ENCODE measurements at places on chromosomes 12 and 14.

DNA sequence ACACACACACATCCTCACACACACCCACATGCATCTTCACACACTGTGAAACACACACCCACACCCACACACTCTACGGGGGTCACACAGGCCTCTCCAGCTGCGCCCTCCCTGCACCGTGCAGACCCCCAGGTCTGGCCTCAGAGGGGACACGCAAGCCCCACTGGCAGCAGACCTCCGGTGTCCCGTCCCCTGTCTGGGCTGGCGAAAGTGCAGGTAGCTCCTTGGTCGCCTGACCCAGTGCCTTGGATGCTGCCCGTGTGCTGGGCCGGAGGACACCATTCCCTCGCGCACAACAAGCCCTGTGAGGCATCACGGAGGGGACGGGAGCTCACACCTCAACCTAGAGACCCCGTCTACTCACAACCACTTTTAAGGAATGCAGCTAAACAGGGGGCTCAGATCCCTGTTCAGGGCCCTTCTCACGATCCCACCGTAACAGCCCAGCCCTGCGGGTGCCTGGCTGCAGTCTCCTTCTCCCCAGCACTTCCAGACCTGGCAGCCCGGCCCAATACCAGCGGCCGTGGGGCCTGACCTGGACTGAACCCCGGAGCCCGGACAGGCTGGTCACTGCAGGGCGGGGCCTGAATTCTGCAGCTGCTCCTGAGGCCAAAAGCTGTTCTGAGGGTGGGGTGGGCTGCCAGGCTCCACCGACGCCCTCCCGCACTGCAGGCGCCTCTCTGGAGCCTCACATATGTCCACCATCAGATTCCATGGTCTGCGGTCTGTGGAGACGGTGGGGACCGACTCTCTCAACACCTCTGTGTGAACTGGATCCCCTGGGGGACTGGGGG lies 42.1 kb upstream of the FZD10 start:
- DNase-seq: no peak

DNA sequence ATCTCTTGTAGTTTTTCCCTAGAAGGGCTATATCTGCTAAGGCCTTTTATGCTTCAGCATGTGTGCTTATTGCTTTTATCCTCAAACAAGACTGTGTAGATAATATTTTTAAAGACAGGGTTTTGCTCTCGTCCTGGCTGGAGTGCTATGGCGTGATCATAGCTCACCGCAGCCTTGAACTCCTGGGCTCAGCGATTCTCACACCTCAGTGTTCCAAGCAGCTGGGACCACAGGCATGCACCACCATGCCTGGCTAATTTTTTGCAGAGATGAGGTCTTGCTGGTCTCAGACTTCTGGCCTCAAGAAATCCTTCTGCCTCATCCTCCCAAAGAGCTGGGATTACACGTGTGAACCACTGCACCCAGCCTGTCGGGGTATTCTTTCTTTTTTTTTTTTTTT lies 137.3 kb upstream of the SCAF11 start:
- no peak for DNase-seq

GRCh38 chr12:90460681-90461080 lies 494.3 kb downstream of the CCER1 start:
- no peak for DNase-seq

GRCh38 chr12:29238822-29239291 lies 89.8 kb downstream of the FAR2 start:
- no peak for DNase-seq

DNA sequence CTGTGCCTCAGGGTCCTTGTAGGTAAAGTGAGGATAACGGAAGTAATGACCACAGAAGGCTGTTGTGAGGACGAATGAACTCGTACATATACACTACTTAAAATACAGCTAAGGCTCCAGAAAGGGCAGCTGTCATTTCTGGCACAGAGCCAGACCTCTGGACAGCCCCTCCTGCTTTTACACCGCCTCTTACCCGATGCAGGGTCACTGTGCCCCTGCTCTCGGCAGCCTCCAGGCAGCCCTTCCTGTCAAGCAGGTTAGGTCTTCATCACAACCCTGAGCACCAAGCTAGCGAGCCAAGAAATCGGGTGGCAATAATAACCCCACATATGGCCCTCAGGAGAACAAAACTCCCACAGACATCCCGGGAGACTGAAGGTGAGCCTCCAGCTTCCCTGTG lies 8.5 kb downstream of the TMEM229B start:
- DNase-seq: no peak

- no peak for DNase-seq
Measured at GRCh38 chr14:100566586-100566985, 20.6 kb downstream of the BEGAIN start.

DNA sequence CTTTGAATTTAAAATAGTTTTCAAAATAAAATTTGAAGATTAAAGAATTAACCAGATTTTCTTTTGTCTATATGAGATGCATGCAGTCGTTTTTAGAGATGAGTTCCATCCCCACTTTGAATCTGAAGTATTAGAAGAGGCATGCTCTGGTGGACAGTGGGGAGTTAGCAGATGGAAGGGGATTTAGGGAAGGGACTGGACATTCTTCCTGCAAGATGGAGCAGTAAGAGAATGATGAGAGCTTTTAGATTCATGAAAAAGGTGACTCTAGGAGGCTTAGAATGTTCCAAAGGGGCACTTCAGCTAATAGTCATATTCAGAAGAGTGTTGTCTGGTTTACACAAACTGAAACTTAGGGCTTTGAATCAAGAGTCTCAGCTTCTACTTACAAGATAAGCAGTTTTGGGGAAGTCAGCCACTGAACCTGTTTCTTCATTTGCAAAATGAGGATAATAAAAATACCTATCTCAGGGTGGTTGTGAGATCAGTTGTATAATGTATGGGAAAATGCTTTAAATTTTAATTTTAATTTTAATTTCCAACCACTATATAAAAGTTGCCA lies 3.7 kb downstream of the ZBTB1 start:
- DNase-seq: peak; percentile 30

- DNase-seq: no peak
Measured at GRCh38 chr12:32819424-32819823, 63.7 kb upstream of the YARS2 start.

DNA sequence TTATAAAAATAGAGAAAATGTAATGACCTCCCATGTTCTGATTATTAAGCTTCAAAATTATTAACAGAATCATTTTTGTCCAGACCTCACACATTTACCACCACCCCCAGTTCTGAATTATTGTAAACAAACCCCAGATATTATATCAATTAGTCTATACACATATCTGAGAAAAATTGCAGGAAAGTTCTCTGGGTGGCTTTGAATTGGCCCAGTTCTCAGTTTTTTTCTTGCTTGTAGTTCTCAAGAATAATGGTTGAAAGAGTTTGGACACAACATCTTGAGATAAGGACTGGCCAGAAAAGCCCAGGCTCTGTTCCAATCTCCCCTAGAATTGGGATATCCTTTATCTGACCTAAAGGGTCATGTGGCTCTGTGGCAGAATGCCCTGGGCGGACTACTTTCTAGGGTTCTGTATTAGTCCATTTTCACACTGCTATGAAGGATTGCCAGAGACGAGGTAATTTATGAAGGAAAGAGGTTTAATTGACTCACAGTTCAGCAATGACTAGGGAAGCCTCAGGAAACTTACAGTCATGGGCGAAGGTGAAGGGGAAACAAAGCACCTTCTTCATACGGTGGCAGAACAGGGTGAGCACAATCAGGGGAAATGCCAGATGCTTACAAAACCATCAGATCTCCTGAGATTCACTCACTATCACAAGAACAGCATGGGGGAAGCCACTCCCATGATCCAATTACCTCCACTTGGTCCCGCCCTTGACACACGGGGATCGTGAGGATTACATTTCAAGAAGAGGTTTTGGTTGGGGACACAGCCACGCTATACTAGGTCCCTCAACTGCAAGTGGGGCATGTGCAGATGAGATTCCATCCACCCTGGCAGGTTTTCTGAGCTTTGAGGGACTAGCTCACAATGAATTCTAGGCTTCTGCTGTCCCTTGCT lies 1504.6 kb upstream of the FLRT2 start:
- no peak for DNase-seq

GRCh38 chr12:90627180-90627896 lies 327.6 kb downstream of the CCER1 start:
- no peak for DNase-seq

- DNase-seq: no peak
Measured at GRCh38 chr14:51825926-51826325, 34.5 kb upstream of the GNG2 start.

GRCh38 chr14:73666583-73666982 lies 21.8 kb downstream of the DNAL1 start:
- DNase-seq: no peak

DNA sequence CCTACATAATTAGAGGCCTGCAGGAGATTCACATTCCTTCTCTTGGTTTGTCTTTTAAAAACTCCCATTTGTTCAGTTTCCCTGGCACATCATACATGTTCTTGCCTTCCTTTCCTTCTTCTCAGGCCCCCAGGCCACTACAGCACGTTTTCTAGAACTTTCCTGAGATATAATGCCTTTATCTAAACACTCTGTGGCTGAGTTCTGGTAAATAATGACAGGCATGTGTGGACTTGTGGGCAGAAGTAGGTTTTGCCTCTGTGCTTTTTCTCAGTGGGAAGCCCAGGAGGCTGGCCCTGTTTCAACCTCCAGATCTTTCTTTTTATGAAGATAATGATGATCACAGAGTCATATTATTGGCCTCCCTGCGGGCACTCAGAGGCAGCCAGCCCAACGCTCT lies 117.2 kb downstream of the TMX1 start:
- DNase-seq: no peak

DNA sequence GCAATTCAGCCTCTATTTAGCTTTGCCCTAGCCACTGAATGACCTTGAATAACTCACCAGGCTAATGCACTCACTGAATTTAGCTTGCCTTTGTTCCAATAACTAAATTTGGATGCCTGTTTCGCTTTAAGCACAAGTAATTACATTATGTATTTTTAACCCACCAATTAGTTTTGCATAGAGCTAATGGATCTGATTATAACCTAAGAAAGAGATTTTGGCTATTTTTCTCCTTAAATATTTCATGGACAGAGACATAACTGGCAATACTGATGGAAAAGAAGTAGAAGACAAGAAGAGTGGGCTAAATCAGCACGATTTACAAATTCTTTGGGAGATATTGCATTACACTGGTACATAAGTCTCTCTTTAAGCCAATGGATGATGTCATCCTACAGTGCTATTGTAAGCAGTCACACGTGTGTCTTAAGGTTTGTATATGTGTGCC lies 85.7 kb downstream of the AKAP6 start:
- no peak for DNase-seq

DNA sequence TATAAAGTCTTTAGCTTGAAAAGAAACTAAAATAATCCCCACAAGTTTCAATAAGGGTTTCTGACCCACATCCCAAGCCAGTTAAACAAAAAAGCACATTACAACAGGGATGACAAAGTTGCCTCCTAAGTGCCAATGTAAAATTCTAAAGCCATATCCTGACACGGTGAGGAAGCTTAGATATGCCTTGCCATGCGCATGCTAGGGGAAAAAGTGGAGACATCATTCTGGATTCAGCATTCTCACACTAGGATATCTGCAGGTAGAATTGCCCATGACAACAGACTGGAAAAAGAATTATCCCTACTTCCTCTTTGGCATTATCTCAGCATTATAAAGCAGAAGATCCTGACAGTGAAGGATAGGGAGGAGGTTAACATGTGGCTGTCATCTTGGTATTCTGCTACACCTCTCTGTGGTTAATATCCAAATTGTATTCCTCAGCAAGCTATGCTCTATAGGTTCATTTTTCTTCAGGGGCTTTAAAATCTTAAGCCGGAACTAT lies 4.9 kb downstream of the DUSP6 start:
- peak; percentile 8 for DNase-seq

- DNase-seq: no peak
Measured at GRCh38 chr12:128388461-128389000, 121.6 kb downstream of the TMEM132C start.

DNA sequence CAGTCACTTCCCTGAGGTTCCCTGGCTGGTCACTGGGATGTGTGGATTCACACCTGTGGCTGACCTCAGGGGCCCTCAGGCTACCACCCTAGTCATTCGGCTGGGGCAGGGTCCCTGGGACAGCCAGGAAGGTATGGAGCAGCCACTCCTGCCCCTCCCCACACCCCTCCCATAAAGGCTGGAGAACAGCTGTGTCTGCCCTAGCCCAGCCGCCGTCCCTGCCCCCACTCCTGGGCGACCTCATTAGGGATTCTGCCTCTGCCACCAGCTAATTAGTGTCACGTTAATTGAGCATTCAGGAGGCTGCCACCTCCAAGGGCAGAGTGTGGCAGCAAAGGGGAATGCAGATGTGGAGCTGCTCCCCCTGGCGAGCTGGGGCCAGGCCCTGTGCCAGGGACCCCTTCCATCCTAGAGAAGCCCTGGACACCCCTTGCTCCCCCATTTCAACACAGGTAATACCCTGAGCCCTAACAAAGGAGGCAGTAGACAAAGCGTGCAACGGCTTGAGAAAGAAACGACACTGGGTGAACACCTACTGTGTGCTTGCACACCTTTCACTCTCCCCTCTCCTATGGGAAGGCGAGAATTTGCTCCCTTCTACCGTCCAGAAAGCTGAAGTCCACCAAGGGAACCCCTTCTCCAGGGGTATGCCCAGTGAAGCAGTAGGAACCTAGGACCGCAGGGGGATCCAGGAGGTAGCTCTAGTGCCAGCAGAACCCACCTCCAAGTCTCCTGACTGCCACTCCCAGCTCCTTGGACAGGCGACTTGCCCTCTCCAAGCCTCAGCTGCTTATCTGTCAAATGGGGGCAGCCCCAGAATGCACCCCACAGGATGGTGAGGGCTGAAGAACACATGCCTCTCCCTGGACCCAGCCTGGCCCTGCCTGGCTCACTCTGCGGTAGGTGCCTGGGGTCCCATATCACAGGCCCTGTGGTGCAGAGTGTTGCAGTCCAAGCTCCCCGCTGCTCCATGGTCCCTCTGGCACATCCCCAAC lies 45.1 kb downstream of the FAM222A start:
- no peak for DNase-seq

DNA sequence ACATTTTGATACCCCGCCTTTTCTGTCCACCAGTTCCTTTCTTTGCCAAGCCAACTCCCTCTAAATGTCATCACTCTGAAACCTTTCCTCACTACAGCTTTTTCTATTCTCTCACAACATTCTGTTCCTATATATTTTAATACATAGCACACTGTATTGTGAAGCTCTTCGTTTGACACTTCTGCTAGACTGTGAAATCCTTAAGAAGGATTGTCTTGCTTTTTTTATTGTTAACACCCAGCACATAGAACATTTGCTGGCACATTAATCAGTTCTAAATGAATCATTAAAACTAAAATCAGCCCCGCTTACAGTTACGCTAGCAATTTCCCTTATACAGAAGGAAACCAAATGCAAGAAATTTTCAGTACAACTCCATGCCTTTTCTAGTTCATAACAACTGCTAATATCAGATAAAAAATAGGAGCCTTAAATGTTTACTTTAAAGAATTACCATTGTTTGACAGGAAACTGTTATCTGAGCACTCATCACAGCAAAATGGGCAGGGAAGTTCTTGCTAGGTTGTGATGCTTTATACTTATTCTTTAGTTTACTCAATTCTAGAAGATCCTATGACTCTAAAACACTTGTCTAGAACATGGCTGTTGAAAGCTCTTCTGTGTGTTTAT lies 93.5 kb downstream of the PPP1R12A start:
- no peak for DNase-seq
